ENCODE measurements at places on chromosomes 2 and 18.

DNA sequence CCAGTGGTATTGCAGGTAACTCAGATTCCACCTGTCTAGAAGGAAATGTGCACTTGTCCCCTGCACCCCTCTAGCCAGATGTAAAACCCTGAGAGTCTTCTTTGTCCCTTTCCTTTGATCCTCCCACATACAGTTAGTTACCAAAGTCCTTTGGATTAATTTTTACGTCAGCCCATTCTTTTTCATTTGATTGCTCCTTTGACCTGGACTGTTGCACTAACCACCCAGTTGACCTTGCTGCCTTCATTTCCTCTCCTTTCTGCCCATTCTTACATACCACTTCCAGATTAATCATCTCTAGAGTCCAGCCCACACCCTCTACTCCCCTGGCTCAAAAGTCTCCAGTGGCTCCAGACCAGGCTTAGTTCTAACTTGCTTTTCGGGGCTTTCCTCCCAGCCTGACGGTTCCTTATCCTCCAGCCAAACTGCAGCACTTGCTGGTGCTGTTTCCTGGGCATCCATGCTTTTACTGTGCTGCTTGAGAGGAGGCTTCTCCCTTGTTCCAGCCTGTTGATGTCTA lies 99.3 kb downstream of the SPTBN1 start:
- no peak for DNase-seq

- no peak for DNase-seq
Observed at GRCh38 chr2:195027947-195028346, 629.1 kb upstream of the SLC39A10 start.

DNA sequence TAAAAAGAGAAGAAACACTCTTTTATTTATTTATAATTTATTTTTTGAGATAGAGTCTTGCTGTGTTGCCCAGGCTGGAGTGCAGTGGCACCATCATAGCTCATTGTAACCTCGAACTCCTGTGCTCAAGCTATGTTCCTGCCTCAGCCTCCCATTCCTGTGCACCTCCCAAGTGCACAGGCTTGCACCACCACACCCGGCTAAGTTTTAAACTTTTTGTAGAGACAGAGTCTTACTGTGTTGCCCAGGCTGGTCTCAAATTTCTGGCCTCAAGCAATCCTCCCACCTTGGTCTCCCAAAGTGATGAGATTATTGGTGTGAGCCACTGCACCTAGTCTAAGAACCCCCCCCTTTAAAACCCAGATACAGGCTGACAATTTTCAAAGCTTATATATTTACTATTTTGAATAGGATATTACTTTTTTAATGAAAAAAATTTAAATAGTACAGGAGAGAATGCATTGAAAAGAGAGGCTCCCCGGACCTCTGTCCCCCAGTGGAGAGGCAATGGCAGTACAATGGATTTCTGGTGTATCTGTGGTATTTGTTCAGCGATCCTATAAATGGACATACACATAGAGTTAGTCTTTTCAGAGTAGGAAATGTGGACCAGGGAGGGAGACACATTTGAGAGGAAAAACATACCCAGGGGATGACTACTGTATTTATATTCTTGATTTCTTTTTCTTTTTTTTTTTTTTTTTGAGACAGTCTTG lies 48.1 kb upstream of the CNOT11 start:
- DNase-seq = no peak

DNA sequence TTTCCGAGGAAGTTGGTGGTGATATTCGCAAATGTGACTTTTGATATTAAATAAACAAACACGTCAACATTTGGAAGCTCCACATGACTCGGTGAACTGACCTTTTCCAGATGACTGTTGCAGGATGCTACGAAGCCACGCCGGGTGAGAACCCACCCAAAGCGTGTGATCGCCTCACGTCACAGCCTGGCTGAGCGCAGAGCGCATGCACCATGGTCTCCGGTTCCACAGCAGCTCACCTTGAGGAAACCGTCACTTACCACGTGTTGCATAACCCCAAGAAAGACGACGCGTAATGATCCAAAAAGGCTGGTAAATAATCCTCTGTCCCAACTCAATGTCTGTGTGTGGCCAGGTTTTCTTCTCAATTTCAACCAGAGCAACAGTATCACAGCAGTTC lies 64.5 kb upstream of the CTDP1 start:
- no peak for DNase-seq

- no peak for DNase-seq
Observed at GRCh38 chr2:217530392-217531090, 472.3 kb downstream of the TNS1 start.

DNA sequence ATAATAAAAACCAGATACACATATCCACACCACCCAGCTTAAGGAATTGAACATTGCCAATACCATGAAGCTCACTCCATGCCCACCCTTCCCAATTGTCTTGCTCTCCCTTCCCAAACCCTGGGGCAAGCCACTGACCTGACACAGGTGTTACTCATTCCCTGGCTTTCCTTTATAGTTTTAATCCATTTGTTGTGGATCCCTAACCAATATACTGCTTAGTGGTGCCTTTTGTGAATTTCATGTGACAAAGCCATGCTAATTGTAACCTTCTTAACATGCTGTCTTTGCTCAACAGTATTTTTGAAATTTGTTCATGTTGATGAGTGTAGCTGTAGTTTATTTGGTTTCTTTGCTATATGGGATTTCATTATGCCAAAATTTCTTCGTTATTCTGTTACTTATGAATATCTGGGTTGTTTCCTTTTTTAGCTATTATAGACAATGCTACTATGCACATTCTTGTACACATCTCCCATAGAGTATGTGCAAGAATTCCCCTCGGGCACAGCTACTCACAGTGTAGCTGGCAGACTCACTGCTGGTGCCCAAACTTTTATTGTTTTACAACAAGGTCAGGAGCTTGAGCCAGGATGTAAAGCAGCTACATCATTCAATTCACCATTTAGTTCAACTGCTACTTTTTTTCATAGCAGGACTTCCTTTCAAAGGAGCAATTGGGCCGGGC lies 90.8 kb upstream of the ATL2 start:
- DNase-seq = no peak

DNA sequence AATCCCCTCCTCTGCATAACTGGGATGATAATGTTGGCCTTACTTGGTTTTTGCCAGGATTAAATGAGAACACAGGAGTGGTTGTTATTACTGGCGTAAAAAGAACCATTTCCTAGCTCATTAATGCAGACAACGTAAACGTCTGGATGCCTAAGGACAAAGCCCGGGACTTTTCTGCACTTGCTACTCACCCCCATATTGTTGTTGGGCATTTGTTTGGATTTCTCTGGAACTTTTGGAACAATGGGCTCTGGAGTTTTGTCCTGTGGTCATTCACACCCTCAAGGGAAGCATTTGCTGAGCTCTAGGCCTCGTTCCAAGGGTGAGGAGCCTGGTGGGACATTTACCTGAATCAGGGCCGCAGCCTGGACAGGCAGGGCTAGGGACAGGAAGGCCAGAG lies 76.0 kb downstream of the HS1BP3 start:
- DNase-seq = no peak

- no peak for DNase-seq
Observed at GRCh38 chr2:2642906-2643890, 312.1 kb upstream of the MYT1L start.

- DNase-seq = no peak
Observed at GRCh38 chr2:232286001-232286868, 92.3 kb upstream of the ALPP start.

GRCh38 chr18:2218101-2218500 lies 353.2 kb downstream of the METTL4 start:
- no peak for DNase-seq

DNA sequence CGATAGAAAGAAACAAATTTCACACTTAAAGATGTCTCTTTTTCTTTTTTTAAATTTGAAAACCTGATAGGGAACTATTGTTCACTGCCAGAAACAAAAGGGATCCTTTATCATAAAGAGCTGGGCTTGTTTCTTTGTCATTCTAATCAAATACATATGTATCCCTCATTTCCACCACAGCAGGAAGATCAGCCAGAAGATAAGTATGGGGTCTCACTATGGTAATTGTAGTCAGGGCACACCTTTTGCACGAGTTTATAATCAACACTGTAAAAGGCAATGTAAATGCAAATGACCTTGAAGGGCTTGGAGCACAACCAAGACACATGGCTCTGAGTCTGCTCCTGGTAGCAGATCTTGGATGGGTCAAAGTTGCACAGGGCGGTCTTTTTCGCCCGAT lies 109.5 kb downstream of the NXPH2 start:
- no peak for DNase-seq

DNA sequence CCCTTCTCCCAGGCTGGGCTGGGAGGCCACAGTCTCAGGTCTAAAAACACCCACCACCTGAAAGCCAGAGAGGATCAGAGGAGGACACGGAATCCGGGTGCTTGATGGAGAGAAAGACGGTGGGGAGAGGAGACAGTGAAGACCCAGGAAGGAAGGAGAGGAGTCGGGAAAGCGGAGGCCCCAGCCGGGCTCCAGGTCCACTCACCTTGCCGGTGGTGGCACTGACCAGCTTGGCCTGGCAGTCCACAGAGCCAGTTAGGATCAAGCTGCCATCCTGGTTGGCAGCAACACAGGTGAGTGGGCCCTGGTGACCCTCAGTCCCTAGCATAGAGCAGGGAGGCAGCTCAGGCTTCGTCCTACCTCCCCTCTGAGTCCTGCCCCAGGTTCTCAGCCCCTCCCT lies 4.3 kb downstream of the AAMP start:
- DNase-seq = no peak

GRCh38 chr2:226721541-226721940 lies 78.1 kb downstream of the IRS1 start:
- no peak for DNase-seq

GRCh38 chr2:172736424-172737174 lies 954 bp downstream of the RAPGEF4 start:
- no peak for DNase-seq

DNA sequence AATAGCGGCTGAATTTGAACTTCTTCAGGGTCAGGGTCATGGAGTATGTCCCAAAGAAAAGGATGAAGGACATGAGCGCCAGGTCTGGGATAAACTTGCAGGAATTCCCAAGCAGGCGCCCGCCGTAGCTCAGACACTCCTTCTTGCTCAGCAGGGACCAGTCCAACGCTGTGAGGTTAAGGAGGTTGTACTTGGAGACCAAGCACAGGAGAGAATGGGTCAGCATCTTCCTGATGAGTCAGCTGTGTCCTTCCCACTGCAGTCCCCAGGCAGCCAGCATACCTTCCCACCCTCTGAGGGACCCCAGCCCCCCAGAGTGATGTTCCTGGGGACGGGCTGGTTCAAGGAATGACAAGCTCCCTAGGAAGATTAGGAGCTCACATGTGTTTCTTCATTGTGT lies 40.9 kb downstream of the MTHFD2 start:
- DNase-seq = no peak

- DNase-seq = peak; percentile 63
Observed at GRCh38 chr2:39437522-39438296, 624 bp upstream of the MAP4K3 start.

- DNase-seq = no peak
Observed at GRCh38 chr2:140392824-140393223, 1612.6 kb upstream of the NXPH2 start.

DNA sequence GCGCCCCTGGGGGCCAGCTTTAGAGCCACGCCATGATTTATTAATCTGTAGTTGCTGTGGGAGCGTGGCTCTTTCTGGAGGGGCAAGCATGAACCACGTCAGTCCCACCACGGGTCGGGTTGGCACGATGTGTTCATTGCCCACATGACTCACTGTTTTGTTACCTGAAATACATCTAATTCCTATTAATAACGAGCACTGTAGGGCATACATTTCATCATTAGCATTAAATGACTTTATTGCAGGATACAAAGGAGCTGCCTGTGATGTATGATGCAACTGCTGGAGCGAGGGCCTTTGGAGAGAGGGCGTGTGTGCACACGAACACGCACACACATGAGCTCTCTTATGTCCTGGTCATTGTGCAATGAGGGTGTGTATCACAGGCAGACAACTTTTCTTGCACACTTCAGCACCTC lies 127.0 kb downstream of the INHBB start:
- DNase-seq = no peak

GRCh38 chr2:174444761-174445160 lies 42.1 kb downstream of the GPR155 start:
- no peak for DNase-seq

GRCh38 chr18:36872329-36872728 lies 43.4 kb downstream of the KIAA1328 start:
- DNase-seq = no peak

DNA sequence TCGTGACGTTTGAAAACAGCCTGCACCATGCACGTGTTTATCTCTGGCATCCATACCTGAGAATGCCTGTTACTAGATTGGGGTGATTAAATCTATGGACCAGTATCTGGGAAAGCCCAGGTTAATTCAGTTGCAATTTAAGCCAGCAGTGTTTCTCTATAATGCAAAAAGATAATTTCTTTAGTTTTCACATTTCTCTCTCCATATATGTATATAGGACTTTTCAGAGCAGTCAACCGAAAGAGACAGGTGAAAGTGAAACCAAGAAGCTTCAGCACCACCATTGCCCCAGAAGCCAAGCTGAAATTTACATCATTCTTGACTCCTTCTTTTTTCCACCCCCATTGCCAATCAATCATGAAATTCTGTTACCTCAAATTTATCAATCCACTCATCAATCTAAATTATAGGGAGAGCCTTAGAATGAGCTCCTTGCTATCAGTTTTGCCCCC lies 2.7 kb upstream of the LRP2 start:
- DNase-seq = peak; percentile 30

GRCh38 chr2:44137872-44138551 lies 30.7 kb upstream of the PPM1B start:
- no peak for DNase-seq

DNA sequence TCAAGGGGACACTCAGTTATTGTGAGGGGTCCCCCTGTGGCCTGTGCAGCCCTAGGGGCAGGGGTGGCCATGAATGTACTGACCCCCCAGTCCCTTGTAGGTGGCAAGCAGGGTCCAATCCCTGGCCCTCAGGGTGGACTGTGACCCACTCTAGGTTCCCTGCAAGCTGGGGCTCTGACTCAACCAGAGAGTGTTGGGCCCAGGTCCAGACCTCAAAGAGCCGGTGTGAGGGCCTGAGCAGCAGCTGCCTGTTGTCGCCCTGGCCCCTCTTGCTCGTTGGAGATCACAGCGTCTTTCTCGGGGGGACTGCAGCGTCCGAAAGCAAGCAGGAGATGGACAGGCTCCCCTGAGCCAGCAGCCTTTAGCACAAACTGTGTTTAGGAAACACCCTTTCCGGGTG lies 66.8 kb upstream of the ATG16L1 start:
- DNase-seq = no peak

- DNase-seq = no peak
Observed at GRCh38 chr2:201779901-201780673, 646 bp downstream of the ALS2 start.

DNA sequence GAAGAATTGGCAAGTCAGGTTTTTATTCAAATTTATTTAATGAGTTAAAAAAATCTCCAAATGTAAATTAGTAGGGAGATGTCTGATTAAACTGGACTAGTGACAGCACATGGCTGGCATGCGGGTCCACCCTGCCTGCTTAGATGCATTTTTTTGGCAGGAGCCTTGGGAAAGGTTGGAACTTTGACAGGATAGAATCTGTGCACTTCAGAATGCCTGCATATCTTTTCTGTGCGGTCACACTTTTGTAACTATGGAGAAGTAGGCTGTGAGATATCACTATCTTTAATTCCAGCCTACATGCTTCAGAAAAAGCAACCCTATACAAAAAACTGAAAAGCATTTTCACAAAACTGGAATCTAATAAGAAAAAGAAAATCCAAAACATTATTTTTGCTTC lies 317.8 kb downstream of the MBD2 start:
- no peak for DNase-seq

Data from CD4-positive, alpha-beta T cell treated with Interleukin-4 for 1 hour (primary cell).